ENCODE measurements at places on chromosomes 6 and 20.

- DNase-seq: no peak
These were observed 1.1 kb upstream of the TAF8 start for GRCh38 chr6:42049116-42049809.

GRCh38 chr20:9068841-9069663 lies at the start of gene PLCB4:
Gene PLCB4 (plus strand): TSS chr20:9069087. CDS start chr20:9307815, 238,728 bp downstream.
- DNase-seq: no peak

GRCh38 chr6:166957087-166957804 lies 896 bp upstream of the RNASET2 start:
- peak; percentile 63 for DNase-seq

GRCh38 chr20:41074441-41074840 lies 45.8 kb downstream of the TOP1 start:
- DNase-seq: no peak

- no peak for DNase-seq
These were observed 245.2 kb downstream of the CDH26 start for GRCh38 chr20:60203451-60203850.

DNA sequence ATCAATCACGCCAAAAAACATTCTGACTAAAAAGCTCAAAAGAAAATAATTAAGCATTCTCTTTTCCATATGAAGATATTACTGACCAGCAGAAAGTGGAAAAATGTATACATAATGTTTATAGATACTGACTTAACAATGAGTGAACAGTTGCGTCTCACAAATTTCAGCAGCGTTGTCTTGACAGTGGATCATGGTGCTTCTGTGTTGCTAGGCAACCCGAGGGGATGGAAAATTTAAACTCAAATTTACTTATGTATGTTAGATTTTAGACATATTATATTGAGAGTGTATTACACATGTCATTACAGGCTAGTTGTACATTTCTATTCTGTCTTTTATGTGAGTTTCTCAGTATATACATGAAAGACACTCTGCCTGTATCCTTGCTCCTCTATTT lies 110.2 kb downstream of the LAMA2 start:
- DNase-seq: no peak

- no peak for DNase-seq
These were observed 73.4 kb downstream of the FUT9 start for GRCh38 chr6:96089173-96089572.

DNA sequence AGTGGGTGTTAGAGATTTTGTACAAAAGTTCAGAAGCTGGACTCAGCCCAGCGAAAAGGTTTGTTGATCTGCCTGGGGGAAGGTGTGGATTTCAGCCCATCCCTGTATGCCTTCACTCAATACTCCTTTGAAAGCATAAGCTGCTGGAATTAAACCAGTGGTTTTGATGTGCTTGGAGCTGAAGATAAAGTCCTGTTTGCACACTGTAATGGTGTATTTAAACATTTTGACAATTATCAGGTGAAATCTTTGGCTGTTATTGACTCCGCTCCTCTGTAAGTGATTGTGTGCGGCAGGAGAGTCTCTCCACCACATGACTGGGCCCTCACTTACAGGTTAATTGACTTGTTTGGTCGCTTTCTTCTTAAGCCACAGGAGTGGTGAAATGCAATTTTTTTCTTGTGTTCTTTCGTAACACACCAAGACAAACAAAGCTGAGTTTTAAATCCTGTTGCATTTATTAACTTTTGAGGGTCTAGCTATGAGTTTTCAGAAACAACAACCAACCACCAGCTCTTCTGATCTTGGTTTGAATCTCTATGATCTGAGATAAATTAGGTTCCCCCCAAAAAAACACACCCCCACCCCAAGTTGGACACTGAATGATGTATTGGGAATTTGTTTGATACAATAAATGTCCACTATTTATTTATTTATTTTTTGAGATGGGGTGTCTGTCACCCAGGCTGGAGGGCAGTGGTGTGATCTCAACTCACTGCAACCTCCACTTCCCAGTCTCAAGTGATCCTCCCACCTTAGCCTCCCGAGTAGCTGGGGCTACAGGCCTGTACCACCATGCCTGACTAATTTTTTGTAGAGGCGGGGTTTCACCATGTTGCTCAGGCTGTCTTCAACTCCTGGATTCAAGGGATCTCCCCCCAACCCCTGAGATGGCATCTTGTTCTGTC lies 46.3 kb upstream of the NCOA3 start:
- DNase-seq: no peak

- no peak for DNase-seq
These were observed 45.6 kb upstream of the FYN start for GRCh38 chr6:111918825-111919224.

DNA sequence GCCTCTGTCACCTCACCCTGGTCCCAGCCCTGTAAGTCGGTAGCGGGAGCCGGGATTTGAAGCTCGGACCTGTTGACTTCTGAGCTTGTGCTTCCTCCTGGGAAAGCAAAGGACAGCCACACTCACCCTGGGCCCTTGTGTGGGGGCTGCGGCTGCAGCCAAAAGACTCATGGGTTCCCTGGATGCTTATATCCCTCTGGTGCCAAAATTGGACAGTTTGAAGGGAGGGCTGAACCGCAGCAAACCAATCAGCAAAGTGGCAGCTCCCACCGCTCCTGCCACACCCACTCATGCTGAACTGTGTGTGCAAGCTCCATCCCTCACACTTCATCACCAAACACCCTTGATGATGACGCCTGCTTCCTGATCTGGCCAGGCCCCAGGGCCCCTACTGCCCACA lies 3.9 kb upstream of the CCN5 start:
- DNase-seq: no peak

GRCh38 chr20:51480507-51481270 lies 61.8 kb downstream of the NFATC2 start:
- peak; percentile 32 for DNase-seq

DNA sequence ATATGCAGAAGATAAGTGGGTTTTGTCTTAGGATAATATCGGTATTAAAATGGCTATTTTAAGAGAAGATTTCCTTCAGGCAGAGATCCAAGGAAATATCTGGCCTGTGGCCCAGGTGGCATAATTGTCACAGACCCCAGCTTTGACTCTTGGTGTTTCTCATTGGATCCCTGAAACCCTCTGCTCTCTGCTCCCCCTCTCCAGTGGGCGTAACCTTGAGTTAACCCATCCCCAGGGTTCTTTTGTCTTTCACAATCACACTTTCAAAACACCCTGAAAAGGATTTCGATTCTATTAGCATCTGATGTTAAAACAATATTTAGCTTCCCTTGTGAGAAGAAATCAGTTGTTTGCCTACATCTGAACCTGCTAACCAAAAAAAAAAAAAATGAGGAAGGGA lies 7.2 kb downstream of the SSTR4 start:
- no peak for DNase-seq

- no peak for DNase-seq
These were observed at the start of gene HUS1B for GRCh38 chr6:656460-657252. Gene HUS1B (minus strand): TSS chr6:657100. CDS start chr6:656944, 156 bp downstream.

- DNase-seq: no peak
These were observed 8.1 kb downstream of the PTPRK start for GRCh38 chr6:128512296-128512695.

GRCh38 chr6:43246301-43247113 lies 3.2 kb downstream of the TTBK1 start:
- DNase-seq: peak; percentile 35

- DNase-seq: no peak
These were observed 133.4 kb downstream of the BANF2 start for GRCh38 chr20:17833036-17833674.

- DNase-seq: no peak
These were observed 17.6 kb upstream of the TNFRSF6B start for GRCh38 chr20:63678667-63679465.

- no peak for DNase-seq
These were observed 220.4 kb downstream of the TAF4 start for GRCh38 chr20:61845233-61845671.

GRCh38 chr6:90021711-90022110 lies 127.4 kb downstream of the GJA10 start:
- no peak for DNase-seq

DNA sequence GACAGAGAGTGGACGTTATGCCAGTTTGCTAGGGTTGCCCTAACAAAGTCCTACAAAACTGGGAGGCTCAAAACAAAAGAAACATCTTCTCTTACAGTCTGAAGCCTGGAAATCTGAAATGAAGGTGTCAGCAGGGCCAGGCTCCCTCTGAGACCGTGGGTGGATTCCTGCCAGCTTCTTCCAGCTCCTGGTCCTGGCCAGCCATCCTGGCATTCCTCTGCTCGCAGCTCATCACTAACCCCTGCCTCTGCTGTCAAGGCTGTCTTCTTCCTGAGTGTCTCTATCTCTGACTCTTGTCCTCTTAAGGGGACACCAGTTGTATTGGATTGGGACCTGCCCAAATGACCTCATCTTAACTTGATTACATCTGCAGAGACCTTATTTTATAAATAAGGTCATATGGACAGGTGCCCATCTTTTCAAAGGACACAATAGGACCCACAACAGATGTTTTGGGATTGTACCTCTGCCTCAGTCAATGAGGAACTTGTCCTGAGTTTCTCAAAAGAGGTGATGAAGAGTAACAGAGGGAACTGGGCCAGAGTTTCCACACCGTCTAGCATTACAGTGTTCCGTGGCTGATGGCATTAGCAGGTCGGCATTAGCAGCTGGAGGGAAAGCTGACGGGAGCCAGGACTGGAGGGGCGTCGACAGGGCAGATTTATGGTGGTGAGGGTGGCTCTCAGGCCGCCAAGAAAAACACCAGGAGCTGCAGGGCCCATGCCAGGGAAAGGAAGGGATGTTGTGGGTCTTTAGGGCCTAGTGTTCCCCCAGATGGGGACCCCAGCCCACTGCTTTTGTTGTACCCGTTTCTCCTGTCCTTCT lies 157.3 kb downstream of the TBXT start:
- no peak for DNase-seq

DNA sequence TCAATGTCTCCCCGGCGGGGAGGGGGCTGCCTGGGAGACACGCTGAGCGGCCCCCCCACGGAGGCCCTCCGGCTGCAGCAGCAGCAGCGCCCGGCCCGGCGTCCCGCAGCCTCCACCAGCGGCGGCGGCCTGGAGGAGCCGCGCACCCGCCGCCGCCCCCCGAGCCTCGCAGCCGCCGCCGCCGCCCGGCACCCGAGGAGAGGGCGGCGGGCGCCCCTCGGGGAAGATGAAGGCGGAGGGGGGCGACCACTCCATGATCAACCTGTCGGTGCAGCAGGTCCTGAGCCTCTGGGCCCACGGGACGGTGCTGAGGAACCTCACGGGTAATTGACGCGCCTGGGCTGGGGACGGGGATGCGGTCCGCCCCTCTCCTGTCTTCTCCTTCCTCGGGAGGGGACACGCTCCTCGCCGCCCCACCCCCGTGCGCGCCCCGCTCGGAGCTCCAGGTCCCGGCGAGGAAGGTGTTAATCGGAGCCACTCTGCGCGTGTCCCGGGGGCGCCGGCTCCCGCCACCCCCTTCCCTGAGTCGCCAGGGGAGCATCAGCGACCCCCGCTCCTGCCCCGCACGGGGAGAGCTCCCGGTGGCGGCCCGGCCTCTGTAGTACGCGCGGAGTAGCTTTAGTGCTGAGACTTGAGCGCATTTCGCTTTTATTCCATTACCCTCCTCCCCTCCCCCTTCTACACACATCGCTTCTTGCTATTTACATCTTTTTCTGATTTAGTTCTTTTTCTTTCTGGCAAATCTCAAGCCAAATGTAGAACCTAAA lies 686 bp downstream of the TMEM170B start:
- peak; percentile 21 for DNase-seq

- DNase-seq: no peak
These were observed 38.7 kb upstream of the ZBP1 start for GRCh38 chr20:57658833-57659516.

GRCh38 chr6:118932421-118932820 lies 2.5 kb downstream of the MCM9 start:
- no peak for DNase-seq

DNA sequence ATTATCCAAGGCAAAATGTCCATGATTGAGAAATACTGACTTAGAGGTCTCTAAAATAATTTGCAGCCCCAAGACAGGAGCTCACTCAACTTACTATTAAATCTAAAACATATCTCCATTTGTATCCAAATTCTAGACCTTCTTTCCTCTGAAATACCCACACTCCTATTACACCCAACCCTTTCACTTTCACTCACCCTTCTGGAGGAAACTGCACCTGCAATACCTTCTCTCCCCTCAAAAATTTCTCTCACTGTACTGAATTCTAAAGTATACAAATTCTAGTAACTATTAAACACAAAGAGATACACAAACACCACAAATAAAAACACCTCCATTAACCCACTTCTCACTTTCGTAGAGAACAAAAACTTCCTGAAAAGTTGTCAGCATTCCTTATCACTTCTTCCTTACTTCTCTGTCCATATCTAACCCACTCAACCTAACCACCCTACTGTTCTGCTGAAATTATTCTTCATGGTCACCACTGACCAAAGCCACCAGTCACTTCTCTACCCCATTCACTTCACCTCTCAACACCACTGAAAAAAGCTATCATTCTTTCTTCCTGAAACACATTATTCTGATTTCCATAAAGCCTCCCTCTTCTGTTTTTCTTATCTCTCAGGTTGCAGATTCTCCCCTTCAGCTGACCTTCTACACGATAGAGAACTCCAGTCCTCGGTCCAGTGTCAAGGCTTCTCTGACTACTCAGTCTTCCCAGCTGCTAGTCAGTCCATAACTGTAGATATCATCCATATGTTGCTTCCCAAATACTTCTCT lies 12.0 kb downstream of the LMBRD1 start:
- no peak for DNase-seq

GRCh38 chr6:34527751-34528670 lies 28.1 kb downstream of the SPDEF start:
- DNase-seq: no peak

- no peak for DNase-seq
These were observed 79.0 kb upstream of the ZNF217 start for GRCh38 chr20:53672484-53673129.

GRCh38 chr20:9141921-9142320 lies 73.0 kb downstream of the PLCB4 start:
- no peak for DNase-seq

All from CD4-positive, alpha-beta T cell treated with Interleukin-12 subunit alpha and Interleukin-12 subunit beta, for 1 hour (primary cell).